ENCODE measurements at places on chromosomes 16 and 17.

DNA sequence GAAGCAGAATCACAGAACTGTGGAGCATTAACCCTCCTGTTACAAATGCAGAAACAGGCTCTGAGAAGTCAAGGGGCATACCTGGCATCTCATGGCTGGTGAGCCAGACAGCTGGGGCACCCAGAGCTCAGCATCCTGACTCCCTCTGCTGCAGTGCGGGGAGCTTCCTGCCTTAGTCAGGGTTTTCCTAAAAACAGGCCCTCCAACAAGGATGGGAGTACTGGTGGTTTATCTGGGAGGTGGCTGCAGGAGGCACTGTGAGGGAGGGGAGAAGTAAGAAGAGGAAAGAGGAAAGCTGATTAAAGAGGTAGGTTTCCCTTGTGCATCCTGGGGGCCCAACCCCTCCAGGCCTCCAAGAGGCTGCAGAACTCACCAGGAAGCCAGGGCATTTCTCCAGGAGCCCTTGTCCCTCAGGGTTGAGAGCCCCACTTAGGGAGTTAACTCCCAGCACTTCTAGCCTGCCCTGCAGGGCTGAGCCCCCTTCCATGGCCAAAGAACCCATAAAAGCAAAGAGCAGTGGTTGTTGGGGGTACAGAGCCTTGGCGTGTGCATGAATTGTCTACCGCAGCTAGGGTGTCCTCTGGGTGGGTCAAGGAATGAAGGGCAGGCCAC lies 261.5 kb upstream of the RPL38 start:
- DNase-seq = no peak

DNA sequence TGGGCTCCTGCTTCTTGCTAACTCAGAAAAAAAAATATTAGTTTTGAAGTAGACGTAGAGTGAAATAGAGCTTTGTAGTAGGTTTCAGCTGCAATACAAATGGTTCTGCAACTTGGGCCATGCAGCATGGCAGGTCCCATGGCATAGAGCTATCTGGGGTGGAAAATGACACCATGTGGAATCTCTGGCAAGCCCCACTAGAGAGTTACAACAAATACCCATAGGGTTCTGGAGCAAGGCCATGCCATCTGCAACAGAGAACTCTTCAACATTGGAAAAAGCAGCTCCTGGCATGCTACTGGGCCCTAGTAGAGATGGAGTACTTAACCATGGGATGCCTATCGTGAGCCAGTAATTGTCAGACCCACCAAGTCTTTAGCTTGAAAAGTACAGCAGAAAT lies 25.3 kb upstream of the RBBP6 start:
- no peak for DNase-seq

DNA sequence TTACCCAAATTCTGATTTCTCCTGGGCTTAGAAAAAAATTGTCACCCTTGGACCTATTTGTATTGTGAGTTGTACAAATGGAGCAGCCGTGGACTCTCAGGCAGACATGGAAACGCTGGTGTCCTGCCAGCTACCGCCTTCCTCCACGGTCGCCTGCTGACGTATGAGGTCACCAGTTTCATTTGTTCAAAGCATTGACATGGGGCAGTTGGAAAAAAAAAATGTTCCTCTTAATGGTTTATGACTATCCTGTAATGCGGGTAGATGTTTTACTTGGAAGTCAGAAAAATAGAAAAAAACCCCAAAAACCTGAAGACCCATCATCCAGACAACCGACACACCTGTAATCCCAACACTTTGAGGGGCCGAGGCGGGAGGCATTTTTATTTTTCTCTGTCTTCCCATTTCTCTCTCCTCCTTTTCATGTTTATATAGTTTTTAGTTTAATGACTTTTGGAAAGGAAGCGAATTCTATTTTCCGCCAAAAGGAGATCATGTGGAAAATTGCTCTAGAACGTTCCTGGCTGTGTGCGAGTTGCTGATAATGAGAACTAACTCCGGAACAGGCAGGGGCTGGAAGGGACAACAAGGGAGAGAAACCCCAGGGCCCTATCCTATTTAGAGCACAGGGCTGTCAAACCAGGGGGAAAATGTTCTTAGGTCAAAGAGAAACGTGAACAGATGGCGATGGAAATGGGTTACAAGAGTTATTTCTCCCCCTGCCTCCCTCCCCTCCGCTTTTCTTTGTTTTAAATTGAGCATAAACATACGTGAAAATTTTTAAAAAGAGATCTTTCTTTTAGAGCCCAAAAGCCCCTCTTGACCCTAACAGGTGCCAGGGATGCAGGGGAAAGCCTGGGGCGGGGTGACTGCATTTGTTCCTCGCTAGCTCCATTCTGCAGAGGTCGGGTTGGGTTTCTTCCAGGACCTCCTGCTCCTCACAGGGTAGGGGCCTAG lies 13.7 kb downstream of the DNAH17 start:
- no peak for DNase-seq

DNA sequence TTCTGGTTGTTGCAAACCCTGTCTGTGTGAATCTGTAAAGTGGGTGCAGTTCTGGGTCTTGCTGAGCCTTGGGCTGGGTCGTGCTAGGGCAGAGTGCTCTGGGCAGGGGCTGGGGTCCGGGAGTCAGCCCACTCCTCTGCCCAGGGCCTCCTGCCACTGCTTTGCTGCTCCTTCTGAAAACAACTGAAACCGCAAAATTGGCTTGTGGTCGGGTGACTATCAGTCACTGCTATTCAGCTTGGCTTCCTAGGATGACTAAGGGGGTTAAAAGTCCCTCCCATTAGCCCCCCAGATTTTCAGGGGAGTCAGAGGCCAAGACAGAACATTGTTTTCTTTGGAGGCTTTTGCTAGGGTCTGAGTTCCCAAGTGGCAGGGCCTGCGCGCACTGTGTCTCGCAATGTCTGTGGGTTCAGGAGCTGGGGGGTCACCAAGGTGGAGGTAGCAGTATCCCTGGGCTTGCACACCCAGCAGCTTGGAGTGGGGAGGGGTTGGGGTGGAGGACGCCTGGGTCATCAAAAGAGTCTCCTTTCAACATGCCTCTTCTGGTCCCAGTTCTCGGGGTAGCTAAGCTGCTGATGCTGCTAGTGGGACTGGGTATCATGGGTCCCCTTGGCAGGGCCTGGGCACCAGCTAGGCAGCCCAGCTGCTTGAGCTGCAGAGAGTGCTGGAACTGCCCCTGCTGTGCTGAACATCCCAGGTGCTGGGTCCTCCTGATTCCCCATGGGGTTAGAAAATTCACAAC lies 13.5 kb upstream of the TBX21 start:
- DNase-seq = no peak

DNA sequence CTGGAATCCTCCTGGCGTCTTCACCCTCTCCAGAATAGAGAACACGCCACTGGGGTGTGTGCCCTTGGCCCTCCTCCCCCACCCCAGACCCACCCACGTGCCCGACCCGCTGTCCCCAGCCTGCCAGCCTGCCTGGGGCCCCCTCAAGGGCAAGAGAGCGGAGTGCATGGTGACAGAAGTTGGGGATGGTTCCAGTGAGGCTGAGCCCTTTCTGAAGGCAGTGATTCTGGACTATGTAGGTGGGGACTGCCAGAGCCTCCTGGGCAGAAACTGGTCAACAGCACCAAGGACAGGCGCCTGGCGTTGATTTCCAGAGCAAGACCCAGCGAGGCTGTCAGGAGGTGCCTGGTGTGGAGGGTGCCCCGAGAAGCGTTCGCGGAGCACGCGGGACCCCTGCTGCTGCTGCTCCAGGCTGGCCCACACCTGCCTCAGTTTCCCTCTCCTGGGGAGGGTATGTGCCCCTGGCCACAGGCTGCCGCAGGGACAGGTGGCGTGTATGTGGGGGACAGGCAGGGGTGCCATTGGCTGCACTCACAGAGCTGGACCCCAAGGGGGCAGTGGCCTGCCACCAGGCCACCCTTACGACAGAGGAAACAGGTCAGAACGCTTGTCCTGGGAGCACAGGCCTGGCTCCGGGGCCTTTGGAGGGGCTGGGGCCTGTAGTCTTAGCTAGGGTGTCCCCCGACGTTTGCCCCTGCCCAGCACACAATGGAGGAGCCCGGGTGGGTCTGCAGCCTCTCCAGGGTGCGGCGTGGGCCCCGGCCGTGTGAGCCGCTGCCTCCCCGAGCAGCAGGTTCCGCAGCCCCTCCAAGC lies 1.2 kb downstream of the SSTR5 start:
- no peak for DNase-seq

- DNase-seq = no peak
These were observed 10.2 kb upstream of the CENPT start for GRCh38 chr16:67857547-67858233.

- no peak for DNase-seq
These were observed 52.7 kb upstream of the KSR1 start for GRCh38 chr17:27403480-27404005.

- DNase-seq = no peak
These were observed 58.9 kb downstream of the WWP2 start for GRCh38 chr16:69820926-69821541.

- no peak for DNase-seq
These were observed 36.7 kb downstream of the SEC14L5 start for GRCh38 chr16:4994719-4995434.

GRCh38 chr17:59154721-59155438 lies at the start of gene SKA2:
Gene SKA2 (minus strand): TSS chr17:59155186. CDS start chr17:59155163, 23 bp downstream.
- peak; percentile 96 for DNase-seq

DNA sequence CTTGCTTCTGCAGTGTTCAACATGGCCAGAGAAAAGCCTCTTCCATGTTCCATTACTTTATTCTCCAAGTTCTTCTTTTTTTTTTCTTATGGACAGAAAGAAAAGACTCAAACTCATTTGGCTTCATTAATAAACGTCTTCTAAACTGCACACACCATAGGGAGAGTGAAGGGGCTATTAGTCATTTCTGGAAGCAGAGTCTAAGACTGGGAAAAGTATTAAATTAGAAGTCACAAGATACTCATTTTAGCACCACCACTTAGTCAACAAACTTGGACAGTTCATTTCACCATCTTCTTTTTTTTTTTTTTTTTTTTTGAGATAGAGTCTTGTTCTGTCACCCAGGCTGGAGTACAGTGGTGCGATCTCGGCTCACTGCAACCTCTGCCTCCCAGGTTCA lies 52.8 kb downstream of the NOL11 start:
- DNase-seq = no peak

- DNase-seq = no peak
These were observed 190.2 kb upstream of the CDH11 start for GRCh38 chr16:65312071-65312470.

- DNase-seq = no peak
These were observed 172.4 kb upstream of the TNRC6C start for GRCh38 chr17:77786090-77786489.

DNA sequence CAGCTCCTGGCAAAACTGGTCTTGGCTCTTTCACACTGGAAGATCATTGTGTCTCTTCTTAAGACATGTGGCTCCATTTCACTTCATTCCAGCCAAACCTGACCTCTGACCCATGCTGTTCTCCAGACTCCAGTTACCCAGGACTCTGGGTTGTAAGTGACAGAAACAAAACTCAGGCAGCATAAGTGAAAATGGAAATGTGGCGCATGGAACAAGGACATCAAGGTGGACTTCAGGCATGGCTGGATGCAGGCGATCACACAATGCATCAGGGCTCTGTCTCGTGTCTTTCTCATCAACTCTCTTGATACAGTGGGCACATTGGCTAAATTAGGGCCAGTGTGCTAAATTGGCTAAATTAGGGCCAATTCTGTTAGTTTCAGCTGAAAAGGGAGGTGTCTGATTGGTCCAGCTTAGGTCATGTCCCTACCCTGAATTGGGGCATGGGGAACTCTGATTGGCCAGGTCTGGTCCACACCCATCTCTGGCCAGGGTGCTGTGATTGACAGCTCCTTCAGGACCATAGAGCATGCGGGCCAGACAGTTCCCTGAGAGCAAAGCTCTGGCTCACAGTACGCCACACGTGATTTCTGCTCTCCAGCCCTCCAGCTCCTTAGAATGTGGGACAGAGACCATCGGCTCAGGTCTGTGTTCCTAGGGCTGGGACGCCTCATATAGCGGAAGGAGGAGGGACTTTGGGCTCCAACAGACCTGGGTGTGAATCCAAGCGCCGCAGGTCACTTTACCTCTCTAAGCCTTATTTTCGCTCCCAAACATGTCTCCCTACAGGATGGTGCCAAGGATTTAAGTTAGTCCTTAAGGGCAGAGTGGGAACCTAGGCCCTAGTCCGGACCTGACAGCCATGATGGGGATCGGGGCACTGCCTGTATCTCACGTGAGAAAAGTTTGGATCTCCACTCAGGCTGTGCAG lies 17.5 kb downstream of the SOCS1 start:
- DNase-seq = no peak

- DNase-seq = no peak
These were observed 34.2 kb downstream of the CD300LF start for GRCh38 chr17:74678541-74678940.

DNA sequence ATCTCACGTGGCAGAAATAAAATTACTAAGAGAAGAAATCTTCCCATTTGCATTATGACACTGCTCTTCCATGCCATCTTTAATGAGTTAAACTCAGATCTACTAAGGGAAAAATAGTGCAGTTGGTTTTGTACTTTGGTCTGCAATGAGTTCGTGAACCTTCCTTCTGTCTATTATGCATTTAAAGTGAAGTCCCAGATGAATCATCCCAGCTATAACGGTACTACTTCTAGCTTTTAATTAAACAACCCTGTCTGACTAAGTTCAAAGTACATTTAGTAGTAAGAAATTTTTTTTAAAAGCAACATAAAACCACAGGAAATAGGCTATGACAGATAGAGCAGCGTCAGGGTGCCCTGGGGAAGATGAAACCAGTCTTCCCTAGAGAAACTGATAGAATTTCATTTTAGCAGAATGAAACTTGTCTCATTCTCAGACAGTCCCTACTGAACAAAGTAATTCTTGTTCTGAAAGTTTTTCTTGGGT lies 1.8 kb downstream of the TMIGD1 start:
- DNase-seq = no peak

- no peak for DNase-seq
These were observed 98.6 kb upstream of the RPL38 start for GRCh38 chr17:74104921-74105320.

- DNase-seq = no peak
These were observed 4.8 kb upstream of the AARSD1 start for GRCh38 chr17:42969001-42969581.

DNA sequence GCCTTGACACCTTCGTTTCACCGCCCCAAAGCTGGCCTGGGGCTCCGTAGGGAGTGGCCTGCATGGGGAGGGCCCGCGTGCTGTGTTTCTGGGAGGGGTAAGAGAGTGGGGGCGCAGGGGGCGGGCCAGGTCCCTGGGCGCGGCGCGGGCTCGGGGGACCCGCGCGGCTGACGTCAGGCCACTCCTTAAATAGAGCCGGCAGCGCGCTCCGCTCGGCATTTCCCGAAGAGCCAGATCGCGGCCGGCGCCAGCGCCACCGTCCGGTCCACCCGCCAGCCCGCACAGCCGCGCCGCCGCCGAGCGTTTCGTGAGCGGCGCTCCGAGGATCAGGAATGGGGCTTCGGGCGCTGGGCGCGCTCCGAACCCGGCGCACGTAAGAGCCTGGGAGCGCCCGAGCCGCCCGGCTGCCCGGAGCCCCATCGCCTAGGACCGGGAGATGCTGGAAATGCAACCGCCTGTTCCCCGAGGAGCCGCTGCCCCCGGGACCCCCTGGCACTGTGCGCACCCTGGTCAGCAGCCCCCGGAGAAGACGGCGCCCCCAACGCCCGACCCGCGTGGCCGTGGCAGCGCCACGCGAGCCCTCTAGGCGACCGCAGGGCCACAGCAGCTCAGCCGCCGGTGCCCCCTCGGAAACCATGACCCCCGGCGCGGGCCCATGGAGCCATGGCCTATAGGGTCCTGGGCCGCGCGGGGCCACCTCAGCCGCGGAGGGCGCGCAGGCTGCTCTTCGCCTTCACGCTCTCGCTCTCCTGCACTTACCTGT lies at the start of gene HS3ST2:
Gene HS3ST2, plus strand, starts transcription at position 215 of the 763 bp plus-strand sequence. Its CDS starts 449 bp downstream, at position 664.
- DNase-seq = no peak
